CD4-positive, alpha-beta memory T cell (primary cell): ENCODE measurements at places on chromosomes 1 and 21. TPM values are rescaled to one million over a fixed set of nuclear protein-coding genes. Genes with fewer than 3 reads are reported as not detected.

The IBA57 gene
- polyA plus RNA-seq, result 1.3 TPM

The SMYD3 gene
- 26.0 TPM for polyA plus RNA-seq

The PLD5 gene
- not detected for polyA plus RNA-seq

DNA sequence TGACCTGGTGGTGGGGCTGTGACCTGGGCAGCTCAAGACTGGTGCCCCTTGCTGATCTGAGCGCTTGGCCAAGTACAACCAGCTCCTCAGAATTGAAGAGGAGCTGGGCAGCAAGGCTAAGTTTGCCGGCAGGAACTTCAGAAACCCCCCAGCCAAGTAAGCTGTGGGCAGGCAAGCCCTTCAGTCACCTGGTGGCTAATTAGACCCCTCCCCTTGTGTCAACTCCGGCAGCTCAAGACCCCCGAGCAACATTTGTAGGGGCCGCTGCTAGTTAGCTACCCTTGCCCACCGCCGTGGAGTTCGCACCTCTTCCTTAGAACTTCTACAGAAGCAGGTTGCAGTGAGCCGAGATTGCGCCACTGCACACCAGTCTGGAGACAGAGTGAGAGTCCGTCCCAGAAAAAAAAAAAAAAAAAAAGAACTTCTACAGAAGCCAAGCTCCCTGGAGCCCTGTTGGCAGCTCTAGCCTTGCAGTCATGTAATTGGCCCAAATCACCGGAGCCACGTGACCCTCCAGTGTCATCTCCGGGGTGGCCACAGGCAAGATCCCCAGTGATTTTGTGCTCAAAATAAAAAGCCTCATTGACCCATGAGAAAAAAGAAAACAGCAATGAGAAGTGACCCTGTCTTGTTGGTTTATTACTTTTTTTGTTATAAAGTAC lies 39.3 kb upstream of the LGALS8 start:
- DNase-seq, result no peak

GRCh38 chr1:19710825-19711611 lies 46.3 kb downstream of the HTR6 start:
- no peak for DNase-seq

DNA sequence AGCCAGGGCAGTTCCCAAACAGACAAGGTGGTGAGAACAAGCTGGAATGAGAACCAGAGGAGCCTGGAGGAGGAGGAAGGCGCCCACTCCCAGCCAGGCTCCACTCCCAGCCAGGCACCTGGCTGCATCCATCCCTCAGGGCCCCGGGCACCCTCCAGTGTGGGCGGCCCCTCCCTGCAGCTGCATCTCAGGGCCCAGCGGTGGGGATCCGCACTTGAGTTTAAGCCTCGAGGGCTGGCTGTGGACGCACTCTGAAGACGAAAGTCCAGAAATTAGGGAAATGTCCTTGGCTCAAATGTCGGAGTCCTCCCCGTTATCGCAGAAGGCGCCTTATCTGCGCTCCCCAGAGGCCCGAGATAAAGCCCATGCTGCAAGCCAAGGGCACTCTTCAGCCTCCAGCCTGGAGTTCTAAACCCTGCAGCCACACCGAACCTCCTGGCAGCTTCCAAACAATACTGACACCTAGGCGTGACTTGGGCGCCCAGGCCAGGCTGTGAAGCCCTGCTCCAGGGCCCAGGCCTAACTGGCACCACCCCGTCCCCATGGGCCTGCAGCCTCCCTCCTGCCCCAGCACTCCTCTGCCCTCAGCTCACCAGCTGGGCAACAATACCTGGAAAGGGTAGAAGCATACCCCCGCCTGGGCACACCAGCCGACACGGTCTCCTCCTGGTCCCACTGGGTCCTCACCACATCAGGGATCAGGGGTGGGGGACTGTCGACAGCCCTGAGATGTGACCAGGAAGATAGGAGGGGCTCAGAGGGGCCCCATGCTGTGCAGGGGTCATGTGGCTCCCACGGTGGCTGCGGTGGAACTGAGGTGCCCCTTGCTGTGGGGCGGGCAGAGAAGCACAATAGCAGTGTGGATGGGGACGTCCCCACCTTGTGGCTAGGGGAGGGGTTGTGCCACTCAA lies 184.8 kb upstream of the VAMP3 start:
- DNase-seq, result no peak

DNA sequence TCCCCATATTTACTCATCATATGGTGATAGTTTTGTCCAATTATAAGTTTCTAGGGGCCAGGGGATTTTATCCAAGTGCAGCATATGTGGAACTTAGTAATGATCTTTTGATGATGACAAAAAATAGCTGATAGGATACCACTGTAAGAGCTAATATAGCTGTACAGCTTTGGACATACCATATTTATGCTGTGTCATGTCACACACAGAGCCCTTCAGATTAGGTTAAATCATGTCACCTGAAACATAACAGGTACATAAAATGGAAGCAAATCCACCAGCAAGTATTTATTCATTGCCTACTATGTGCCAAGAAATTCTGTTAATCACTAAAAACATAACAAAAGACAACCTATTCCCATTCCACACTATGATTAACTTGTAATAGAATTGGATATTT lies 82.8 kb upstream of the IPO9 start:
- no peak for DNase-seq

- no peak for DNase-seq
These were observed 1.5 kb downstream of the ATP8B2 start for GRCh38 chr1:154326546-154327465.

DNA sequence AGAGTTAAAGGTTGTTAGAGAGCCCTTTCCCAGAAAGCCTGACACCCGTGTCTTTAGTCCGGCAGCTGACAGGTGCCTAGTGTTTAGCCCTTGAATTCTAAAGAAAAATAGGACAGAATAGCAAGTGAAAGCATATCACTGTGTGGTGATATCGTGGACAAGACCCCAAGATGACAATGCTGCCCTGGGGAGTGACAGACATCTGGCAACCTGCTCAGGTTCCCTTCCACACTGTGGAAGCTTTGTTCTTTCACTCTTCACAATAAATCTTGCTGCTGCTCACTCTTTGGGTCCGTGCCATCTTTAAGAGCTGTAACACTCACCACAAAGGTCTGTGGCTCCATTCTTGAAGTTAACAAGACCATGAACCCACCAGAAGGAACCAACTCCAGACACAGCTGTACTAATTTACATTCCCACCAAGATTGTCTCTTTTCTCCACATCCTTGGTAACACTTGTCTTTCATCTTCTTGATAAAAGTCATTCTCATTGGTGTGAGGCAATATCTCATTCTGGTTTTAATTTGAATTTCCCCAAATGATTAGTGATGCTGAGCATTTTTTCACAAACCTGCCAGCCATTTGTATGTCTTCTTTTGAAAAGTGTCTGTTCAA lies 107.6 kb upstream of the SGIP1 start:
- no peak for DNase-seq

- no peak for DNase-seq
These were observed 53.7 kb downstream of the ZNF697 start for GRCh38 chr1:119594376-119594775.

GRCh38 chr1:29962336-29962735 lies 726.0 kb downstream of the PTPRU start:
- DNase-seq, result no peak

DNA sequence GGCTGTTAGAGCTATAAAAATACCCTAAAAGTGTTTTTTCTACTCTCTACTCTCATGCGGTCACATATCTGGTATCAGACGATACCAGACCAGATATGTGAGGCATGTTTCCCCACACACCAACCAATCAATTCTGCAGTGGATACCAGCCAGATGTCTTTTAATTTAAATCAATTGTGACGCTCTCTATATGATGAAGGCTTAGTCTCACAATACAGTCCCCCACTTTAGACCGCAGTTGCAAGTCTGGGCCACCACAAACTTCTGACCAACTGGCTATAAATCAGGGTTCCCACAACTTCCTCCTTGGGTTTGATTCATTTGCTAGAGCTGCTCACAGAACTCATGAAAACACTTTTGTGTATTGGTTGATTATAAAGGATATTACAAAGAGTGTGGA lies 586.1 kb upstream of the ZP4 start:
- DNase-seq, result no peak
